ENCODE measurements at places on chromosomes 1 and 21.

GRCh38 chr1:194184974-194185373 lies 998.6 kb upstream of the B3GALT2 start:
- DNase-seq: no peak

GRCh38 chr1:172497230-172497629 lies 35.7 kb upstream of the SUCO start:
- DNase-seq: no peak

- no peak for DNase-seq
Observed at GRCh38 chr1:164673584-164674214, 114.7 kb downstream of the PBX1 start.

DNA sequence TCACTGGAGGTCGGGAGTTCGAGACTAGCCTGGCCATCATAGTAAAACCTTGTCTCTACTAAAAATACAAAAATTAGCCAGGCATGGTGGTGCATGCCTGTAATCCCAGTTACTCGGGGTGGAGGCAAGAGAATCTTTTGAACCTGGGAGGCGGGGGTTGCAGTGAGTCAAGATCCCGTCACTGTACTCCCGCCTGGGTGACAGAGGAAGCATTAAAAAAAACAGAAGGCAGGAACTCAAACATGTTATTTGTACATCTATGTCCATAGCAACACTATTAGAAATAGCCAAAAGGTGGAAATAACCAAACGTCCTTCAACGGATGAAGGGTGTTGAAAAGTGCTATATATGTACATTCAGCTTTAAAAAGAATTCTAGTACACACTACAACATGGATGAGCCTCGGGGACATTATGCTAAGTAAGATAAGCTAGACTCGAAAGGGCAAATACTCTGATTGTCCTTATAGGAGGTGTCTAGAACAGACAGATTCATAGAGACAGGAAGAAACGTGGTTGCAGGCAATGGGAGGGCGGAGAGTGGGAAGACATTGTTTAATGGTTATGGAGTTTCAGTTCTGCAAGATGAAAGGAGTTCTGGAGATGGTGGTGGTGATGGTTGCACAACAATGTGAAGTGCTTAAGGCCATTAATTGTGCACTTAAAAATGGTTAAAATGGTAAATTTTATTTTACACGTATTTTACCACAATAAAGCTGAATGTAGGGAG lies 19.2 kb downstream of the NLRP3 start:
- no peak for DNase-seq

DNA sequence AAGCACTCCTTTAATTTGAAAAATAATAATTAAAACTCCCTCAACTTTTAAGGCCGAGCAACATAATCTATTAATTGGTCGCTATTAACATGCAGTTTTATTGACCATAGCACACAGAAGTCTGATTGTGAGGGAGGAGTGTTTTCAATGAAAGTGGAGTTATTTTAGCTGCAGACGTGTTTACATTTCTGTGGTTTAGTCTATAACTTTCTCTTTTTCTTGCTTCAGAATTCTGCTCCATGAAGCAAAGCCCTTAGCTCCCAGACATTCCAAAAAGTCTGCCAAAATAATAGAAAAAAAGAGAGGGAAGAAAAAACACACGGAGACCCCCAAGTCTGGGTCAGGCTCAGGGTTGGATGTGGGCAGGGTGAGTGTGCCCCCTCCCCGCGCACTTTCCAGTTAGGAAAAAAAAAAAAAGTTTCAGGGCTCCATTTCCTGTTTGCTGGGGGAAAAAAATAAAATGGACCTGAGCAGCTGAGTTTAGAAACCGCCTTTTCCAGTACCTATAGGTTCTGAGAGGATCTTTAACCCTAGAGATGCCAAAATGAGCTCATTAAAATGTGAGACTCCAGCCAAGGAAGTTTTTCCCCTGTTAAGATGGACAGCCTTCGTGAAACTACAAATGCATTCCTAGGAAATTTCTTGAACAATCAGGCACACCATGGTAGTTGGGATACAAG lies 143.7 kb upstream of the ETS2 start:
- DNase-seq: no peak

- DNase-seq: no peak
Observed at GRCh38 chr1:40795811-40796586, 12.4 kb downstream of the KCNQ4 start.

- no peak for DNase-seq
Observed at GRCh38 chr1:157982136-157982535, 11.3 kb upstream of the KIRREL1 start.

All from GM13977 (cell line).